Retina (tissue), 1 donor: ENCODE measurements at places on chromosomes 3 and 15.

- no peak for DNase-seq
Measured at GRCh38 chr3:190424108-190424477, 25.6 kb downstream of the TMEM207 start.

- no peak for DNase-seq
Measured at GRCh38 chr3:114504941-114505628, 211.3 kb downstream of the TIGIT start.

GRCh38 chr15:99727733-99728132 lies 5.5 kb downstream of the LYSMD4 start:
- no peak for DNase-seq

GRCh38 chr3:184598574-184598927 lies 37.0 kb downstream of the EPHB3 start:
- DNase-seq = no peak

DNA sequence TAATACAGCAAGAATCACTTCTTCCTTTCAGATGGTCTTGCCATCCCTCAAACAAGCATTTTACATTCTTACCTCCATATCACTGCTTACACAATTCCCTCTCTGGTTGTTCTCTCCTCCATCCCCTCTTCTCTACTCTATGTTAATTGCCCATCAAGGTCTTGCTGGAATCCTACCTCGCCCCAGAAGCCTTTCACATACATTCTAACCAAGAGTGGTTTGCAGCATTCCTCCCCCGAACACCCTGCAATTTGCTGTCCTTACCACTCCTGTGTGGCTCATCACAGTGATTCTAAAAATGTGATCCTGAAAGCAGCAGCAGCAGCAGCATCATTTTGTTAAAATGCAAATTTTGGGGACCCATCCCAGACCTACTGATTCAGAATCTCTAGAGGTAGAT lies 30.6 kb downstream of the TNIK start:
- no peak for DNase-seq

DNA sequence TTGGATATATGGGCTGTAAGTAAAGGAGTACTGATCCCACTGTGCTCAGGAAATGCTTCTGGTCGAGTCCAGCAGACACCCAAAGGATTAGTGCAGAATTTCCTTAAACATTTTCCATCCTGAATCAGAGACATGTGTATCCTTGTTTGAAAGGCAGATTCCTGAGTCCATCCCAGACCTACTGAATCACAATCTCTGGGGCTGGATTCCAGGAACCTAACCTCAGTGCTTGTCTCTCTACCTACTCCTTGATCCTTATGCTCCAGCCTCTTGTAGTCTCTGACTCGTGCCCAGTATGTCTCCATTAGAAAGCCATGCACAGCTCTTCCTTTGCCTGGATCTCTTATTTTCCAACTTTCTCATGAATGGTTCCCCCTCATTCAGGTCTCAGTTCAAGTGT lies 585.8 kb downstream of the NLGN1 start:
- DNase-seq = no peak

DNA sequence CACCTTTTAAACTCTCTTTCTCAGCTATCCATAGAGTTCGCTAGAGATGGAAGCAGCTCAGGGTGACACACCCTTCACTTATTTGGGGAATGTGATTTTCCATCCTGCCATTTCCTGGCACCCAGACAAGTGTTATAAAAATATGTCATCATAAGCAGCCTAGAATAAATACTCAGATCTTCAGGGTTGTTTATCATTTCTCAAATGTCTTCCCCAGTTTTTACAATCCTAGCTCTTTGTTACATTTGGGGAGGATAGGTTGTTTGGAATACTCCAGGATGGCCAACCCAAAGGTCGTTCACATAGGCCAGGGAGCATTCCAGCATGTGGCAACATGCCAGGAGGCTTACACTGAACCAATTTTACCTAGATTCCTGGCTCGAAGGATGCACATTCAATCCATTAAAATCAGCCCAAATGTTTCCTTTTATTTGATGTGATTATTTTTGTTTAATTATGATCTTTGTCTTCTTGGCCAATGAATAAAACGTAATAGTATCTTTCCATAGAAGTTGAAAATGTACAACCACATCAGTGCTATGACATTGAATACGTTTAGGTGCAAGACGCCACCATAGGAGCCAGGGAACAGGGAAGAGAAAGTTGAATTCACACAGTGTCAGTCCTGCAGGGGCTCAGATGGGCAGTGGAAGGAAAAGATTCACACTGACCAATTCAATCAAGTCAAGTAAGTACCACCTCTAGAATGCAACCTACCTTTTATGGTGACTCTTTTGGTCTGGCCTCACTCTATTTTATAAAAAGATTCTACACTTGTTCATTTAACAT lies 537.7 kb upstream of the MDFIC2 start:
- DNase-seq = no peak

DNA sequence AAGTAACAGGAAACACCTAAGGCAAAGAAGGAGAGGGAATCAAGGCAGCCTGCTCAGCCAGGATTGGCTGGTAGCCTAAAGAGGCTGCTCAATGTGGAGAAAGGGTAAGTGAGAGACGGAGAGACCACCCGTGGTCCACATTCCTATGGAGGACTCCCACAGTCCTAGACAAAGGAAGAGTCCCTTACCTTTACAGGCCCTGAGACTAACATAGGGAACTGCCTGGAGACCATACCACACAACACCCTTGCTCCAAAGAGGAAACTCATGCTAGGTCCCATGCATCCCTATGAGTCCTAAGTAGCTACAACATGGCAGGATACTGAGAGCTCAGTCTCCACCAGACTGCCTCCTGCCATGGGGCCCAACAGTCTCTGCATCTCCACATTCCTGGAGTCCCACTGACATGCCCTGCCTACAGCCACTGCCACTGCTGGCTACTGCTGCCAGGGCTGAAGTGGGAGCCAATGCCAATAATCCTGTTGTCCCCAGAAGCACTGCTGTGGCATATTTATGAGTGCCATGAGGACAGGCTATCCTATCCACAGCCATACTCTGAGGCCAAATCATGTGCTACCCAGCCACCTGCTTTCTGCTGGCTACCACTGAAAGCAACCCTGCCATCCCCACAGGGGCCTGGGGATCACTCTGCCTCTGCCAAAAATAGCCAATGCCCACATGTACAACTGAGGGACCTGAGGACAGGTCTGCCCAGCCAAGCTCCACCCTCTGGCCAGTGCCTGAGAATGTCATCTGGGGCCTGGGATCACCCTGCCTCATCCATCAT lies 45.0 kb downstream of the COPS2 start:
- no peak for DNase-seq

DNA sequence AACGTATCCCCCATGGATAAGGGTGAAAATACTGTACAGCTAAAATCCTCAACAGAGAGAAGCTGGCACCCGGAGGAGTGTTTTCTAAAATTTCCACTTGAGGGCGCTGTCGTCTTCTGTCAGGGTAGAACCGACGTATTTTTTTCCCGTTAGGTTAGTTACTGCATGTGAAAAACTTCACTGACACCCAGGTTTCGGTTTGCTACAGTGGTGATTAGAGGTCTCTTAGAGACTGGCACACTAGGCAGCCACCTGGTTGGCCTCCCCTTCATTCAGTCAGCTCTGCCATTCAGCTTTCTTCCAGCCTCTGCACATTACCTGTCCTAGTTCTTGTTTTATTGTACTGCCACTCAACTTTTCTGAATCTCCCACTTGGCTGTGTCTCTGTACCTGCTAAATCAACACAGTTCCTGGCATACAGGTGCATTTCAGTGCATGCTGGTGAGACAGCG lies 18.4 kb downstream of the CCK start:
- DNase-seq = peak; percentile 71

DNA sequence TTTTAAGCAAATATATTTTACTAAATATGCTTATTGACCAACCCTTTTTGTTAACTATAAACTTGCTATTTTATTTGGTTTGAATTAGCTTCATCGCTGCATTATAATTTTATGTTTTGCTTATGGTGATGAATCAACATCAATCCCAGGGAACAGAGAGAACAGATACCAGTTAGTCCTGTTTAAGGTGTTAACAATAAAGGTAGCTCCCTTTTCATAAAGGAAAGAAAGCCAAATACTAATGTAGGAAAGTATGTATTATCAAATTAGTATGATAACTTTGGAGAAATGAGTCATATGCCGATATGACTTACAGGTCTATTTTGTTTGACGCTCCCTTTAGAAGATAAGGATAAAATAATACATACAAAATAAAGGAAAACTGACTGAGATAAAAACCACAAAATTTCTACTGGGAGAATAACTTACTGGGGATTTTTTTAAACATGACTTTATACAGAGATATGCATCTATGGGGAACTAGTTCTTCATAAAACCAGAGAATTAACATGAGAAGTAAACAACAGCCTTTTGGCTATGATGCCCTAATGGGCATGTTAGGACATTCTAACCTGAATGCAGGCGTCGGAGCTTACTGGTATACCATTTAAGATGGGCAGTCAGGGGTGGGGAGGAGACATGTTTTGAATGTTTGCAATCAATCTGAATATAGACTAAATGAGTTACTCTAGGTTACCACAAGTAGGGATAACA lies 4.5 kb downstream of the OR5K2 start:
- no peak for DNase-seq

GRCh38 chr3:8857720-8858367 lies 88.4 kb upstream of the OXTR start:
- DNase-seq = no peak

DNA sequence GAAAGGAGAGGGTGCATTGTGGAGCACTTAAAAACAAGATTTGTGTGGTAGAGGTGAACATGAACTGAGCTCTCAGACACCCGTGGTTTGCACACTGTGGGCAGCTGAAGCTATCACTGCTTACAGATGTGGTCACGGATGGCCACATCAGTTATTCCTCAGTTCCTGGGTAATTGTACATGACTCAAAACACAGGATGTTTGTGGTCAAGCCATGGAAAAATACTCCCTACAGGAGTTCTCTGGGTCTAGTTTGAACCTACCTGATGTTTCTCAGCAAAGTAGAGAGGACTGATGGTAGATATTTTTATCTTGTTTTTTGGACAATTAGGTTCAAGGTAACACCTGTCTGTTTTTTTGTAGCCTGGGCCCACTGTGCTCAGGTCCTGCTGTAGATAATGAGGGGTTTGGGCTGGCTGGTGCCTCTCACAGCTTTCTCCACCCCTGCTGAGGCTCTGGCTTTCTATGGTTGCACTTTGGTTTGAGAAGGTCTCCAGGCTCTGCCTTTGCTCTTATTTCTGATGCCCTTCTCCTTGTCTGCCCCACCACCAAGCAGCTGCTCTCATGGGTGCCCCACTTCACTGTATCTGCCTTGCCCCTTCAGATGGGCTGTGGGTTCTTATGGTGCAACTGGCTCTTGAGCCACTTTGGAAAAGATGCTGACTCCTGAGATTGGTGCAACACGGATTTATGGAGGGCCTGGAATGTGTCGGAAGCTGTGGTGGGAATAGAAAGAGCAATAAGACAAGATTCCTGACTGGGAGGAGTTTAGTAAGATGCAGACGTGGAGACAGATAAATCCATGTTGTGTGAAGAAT lies 40.1 kb downstream of the CDCP1 start:
- no peak for DNase-seq
